ENCODE measurements at places on chromosomes 11 and 22.
A peak's percentile ranks its signal among the peaks of the same experiment; 100 is the strongest.

- DNase-seq = no peak
Measured at GRCh38 chr22:49621601-49622210, 206.0 kb downstream of the BRD1 start.

GRCh38 chr11:120655589-120655988 is 144.0 kb downstream of the GRIK4 start:
- no peak for DNase-seq

GRCh38 chr11:129319201-129319600 is 56.4 kb upstream of the BARX2 start:
- DNase-seq = no peak

DNA sequence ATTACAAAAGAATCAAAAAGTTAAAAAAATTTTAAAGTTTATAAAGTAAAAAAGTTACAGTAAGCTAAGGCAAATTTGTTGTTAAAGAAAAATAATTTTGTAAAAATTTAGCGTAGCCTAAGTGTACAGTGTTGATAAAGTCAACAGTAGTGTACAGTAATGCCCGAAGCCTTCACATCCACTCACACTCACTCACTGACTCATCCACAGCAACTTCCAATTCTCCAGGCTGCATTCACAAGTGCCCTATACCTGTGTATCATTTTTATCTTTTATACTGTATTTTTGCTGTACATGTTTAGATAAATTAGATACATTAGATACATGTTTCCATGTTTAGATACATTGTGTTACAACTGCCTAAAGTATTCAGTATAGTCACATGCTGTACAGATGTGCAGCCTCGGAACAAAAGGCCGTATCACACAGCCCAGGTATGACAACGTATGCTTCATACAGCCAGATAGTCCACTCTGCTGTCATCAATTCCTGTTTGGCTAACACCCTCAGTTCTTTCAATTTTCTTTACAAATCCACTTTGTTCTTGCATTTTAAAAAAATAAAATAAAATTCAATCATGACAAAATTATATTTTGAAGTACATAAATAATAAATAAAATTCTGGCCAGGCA is 80.7 kb downstream of the RBFOX2 start:
- no peak for DNase-seq

- DNase-seq = no peak
Measured at GRCh38 chr22:23353004-23353403, 172.7 kb downstream of the BCR start.

DNA sequence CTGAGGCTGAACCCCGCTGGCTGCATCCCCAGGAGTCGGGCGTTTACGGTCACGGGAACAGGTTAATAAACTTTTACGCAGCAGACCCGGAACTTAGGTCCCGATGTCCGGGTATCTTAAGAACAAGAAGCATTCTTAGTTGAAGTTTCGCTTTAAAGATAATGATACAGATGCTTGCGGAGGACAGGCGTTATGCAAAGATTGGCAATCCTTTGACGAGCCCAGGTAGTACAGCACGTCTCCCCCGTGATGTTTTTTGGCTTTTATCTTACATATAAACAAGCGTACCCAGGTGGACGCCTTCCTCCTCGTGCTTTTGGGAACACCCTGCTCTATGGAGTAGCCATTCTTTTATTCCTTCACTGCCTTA is 871 bp upstream of the TOLLIP start:
- DNase-seq = no peak

DNA sequence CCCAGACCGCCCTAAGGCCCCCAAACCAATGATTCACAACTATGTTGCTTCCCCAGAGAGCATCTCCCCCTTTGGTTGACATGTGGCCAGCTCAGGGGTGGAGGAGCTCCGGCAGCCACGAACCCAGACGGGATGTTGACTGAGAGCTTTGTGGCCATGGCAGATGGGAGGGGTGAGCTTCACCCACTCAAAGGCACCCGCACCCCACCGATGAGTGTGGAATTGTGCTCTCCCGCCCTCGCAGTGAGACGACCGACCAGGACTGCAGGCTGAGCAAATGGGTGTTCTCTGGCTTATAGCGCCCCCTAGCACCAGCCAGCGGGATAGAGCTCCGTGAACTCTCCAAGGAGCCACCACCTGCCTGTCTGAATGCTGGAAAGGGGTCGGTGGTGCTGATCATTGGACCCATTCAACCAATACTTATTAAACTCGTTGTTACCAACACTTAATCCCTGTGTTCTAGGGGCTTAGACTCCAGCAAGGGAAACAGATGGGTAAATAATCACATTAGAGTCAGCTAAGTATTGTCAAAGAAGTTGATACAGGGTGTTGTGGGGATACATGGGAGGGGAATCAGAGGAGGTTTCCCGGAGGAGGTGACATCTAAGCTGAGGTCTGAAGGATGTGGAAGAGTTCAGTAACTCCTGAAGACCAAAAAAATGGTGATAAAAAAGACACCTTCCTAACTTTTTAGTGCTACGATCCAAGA is 4.5 kb upstream of the TIMP3 start:
- peak; percentile 85 for DNase-seq

GRCh38 chr22:26002456-26002855 is 166.8 kb upstream of the SEZ6L start:
- DNase-seq = no peak

GRCh38 chr11:120869097-120869496 is 154.8 kb upstream of the TBCEL start:
- no peak for DNase-seq

GRCh38 chr11:57476757-57477506 is 16.6 kb downstream of the RTN4RL2 start:
- DNase-seq = peak; percentile 69

GRCh38 chr22:16654882-16655281 is 62.3 kb upstream of the CCT8L2 start:
- DNase-seq = no peak

- DNase-seq = peak; percentile 38
Measured at GRCh38 chr22:23237201-23237798, 57.0 kb downstream of the BCR start.

GRCh38 chr11:131858505-131858904 is 488.1 kb downstream of the NTM start:
- no peak for DNase-seq

- DNase-seq = peak; percentile 57
Measured at GRCh38 chr11:1844221-1845094, 5.7 kb downstream of the TNNI2 start.

GRCh38 chr22:48595511-48595905 is 1232.2 kb downstream of the BRD1 start:
- no peak for DNase-seq

GRCh38 chr22:47419239-47419638 is 656.8 kb downstream of the TBC1D22A start:
- DNase-seq = no peak

GRCh38 chr22:30313527-30314363 is 13.0 kb downstream of the TBC1D10A start:
- DNase-seq = no peak

- DNase-seq = peak; percentile 54
Measured at GRCh38 chr22:41028841-41029240, 63.6 kb upstream of the EP300 start.

- peak; percentile 22 for DNase-seq
Measured at GRCh38 chr22:29479417-29480261, at the start of gene NEFH. NEFH (plus strand) TSS chr22:29480218; CDS start chr22:29480263, 45 bp downstream.

DNA sequence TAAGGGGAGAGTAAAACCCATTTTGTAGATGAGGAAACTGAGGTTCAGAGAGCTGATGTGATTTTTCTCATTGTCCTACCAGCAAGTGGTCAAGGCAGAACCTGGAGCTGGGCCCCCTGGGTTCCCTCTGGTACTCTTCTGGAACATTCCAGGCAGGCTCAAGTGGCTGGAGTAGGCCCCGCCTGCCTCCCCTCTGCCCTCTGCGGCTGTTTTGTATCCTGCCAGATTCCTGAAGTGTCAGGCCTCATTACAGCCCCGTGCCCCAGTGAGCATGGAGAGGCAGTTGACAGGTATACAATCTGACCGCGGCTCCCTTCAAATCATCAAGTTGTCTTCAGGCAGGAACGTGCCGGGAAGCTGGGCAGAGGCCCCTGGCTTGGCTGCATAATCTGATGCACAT is 94.6 kb upstream of the CD82 start:
- no peak for DNase-seq

- DNase-seq = no peak
Measured at GRCh38 chr11:244376-244775, 7.6 kb downstream of the PSMD13 start.

GRCh38 chr22:32080904-32081303 is 37.8 kb downstream of the SLC5A1 start:
- DNase-seq = peak; percentile 68

DNA sequence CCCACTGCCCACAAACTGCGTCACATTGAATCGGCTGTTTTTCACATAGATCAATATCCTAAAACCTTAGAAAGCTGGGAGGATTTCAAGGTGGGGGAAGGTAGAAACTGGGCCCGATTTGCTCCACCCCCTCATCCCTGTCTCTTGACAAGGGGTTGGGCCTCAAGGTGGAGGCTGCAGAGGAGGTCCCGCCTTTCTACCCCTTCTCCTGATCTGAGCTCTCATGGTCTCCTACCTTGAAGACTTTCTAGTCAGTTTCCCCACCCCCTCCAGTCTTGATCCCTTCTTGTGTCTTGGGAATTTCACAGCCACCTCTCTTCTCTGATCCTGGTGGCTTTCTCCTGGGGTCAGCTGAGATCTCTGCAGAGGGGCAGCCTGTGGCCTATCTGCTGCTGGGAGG is 4.5 kb upstream of the STARD10 start:
- no peak for DNase-seq

- DNase-seq = no peak
Measured at GRCh38 chr11:8247312-8247711, 16.4 kb downstream of the LMO1 start.

DNA sequence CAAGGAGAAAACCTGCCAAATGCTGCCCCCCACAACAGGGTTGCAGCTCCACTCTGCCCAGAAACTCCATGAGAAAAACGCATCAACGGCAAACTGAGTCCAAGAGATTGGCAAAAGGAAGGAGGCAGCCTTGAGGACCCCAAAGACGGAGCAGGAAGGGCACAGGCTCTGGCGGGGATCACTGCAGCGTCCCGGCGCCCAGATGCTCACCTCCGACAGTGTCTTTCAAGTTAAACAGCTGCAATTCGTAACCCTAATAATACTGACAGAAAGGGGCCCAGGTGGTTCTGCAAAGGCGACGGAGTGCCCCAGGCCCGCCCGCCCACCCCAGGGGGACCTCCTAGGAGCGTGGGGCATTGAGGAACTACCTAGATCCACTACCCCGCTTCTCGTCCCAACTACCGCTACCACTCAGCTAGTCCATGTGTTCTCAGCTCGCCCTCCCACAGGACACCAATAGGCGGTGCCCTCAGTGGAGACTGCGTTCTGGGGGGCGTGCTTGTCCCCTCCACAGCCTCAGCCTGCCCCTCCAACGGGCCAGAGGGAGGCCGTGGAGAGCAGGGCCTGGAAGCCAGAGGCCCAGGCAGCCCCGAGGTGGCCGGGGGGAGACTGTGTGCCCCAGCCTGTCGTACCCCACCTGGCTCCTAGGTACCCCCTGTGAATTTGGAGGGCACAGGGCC is 127.4 kb downstream of the PHF21B start:
- DNase-seq = no peak

- peak; percentile 31 for DNase-seq
Measured at GRCh38 chr22:27019827-27020226, 362.4 kb downstream of the MIAT start.

DNA sequence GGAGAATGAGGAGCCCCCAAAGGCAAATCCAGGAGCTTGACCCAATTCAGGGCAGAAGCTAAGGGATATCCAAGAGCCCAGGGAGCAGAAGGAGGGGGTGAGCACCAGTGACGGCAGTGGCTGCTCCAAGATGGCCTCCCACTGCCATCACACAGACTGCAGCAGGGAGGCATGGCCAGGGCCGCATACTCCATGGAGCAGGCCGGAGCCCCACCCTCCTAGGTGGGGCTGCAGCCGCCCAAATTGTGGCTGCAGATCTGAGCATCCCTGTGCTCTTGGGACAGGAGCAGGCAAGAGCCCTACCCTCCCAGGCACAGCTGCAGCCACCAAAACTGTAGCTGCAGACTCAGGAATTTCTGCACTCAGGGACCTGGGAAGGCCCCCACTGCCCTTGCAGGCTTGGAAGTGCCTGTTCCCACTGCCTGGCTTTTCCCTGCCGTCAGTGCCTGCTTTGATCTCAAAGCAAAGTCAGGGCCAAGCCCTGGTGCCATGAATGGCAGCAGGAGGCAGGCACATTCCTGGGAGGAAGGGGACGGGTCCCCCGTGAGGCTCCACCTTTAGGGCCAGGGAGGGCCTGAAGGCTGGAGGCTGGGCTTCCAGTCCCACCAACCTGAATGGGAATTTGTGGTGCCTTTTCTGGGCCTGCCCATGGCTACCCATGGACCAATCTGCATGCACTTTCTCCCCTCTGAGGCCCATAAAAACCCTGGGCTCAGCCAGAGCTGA is 10.3 kb upstream of the WNT7B start:
- DNase-seq = no peak

DNA sequence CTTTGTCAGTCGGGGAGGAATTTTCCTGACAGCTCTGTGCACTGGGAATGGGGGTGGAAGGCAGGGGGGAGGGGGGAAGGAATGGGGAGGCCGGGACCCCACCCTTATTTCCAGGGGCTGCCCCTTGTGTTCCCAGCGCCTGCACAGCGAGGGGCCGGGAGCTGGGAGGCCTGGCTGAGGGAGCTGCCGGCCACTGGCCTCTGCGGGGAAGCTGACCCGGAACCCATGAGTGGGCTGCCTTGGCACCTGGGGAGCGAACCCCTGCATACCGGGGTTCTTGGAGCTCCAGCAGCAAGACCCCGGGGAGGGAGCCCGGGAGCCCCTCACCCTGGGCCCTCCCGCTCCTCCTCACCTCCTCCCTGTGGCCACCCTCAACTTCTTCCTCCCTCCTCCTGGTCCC is 3.5 kb downstream of the H19 start:
- DNase-seq = no peak

All from hepatocyte (in vitro differentiated cells).